ENCODE measurements at places on chromosomes 3 and 15.

DNA sequence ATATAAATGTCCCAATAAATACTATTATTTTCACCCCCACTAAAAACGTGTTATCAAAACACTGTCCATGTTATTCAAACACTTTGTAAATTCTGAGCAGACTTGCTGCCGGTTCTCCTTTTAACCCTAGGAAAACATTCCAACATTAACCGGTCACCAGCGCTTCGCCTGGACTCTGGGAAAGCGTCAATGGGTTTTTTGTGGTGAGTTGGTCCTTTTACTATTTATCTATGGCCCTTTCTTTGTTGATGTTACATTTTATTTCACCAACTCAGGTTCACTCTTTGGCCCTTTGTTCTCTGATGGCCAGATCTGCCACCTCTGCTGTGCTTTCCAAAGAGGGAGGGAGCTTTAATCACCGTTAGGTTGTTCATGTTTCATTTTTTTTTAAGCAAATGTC lies 4.1 kb upstream of the EOMES start:
- no peak for DNase-seq

- no peak for DNase-seq
Observed at GRCh38 chr3:87062685-87063084, 71.7 kb upstream of the VGLL3 start.

GRCh38 chr15:92893200-92893599 lies 6.9 kb upstream of the CHD2 start:
- no peak for DNase-seq

DNA sequence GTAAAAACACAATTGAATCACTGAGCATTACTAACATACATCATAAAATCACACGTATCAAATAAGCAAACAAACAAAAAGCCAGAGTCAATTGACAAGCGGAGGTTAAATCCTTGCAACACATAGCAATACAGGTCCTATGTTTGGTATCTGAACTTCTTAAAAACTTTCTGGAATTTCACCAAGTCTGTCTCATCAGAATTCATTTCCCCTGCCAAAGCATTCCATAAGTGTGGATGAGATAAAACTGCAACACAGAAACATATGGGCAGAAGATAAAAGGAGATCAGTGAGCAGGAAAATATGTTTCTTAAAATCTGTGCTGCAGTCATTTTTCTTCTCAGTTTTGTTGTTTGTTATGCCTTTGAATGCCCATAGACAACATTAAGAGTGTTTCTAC lies 1155.5 kb downstream of the TBL1XR1 start:
- DNase-seq = no peak

GRCh38 chr3:127307112-127307835 lies 19.4 kb upstream of the PRR20G start:
- no peak for DNase-seq

DNA sequence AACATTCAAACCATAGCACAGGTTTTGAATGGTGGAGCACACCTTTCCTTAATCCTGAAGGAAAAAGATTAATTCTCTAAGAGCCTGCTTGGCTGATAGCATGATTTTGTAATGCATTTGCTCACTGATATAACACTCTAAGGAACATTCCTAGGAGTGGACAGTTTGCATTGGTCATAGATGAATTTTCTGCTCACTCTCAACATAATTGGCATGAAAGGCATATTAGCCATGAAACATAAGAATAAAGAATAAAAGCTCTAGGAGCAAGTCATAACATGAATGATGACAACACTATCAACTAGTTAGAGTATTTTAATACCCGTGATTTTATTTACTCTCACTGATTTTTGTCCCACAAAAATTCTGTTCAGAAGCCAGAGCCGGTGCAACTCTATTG lies 34.3 kb upstream of the LRTM1 start:
- no peak for DNase-seq

- no peak for DNase-seq
Observed at GRCh38 chr3:55288657-55289056, 198.4 kb downstream of the WNT5A start.

- DNase-seq = no peak
Observed at GRCh38 chr15:36688310-36689011, 109.0 kb downstream of the CDIN1 start.

GRCh38 chr3:126680667-126681055 lies 23.4 kb upstream of the CHCHD6 start:
- DNase-seq = no peak

GRCh38 chr3:159848348-159849118 lies 140.1 kb upstream of the IL12A start:
- no peak for DNase-seq

DNA sequence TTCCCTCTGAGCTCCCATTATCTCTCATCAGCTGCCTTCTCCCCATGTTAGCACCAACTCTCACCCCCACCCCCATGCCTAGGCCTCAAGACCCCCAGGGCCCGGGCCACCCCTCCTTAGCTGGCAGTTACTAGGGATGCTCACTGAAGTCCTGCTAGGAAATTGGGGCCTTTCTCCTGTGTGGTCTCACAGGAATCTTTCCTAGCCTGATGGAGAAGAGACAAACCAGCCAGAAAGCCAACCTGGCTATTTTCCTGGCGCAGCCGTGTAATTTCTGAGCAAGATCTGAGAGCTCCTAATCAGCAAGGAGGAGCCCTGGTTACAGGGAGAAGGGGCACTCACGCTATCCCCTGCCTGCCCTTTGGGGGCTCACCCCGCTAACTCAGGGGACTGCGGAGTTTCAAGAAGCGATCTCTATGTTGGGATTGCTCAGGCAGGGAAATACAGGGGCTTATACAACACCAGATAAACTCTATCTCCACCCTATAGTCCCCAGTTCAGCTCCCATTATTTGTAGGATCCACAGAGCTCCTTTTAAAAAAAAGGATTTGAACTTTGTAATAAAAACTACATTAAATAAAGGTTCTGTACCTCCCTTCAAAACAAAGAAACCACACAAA lies 25.2 kb downstream of the NR2F2 start:
- no peak for DNase-seq

- DNase-seq = no peak
Observed at GRCh38 chr3:116971531-116971930, 262.0 kb downstream of the TUSC7 start.

GRCh38 chr3:121748680-121749275 lies 763 bp downstream of the GOLGB1 start:
- no peak for DNase-seq

- DNase-seq = no peak
Observed at GRCh38 chr3:122167630-122168029, 15.8 kb upstream of the CASR start.

GRCh38 chr3:132209855-132210254 lies 107.4 kb upstream of the ACP3 start:
- DNase-seq = no peak

- DNase-seq = no peak
Observed at GRCh38 chr3:107683447-107683846, 160.7 kb downstream of the BBX start.

DNA sequence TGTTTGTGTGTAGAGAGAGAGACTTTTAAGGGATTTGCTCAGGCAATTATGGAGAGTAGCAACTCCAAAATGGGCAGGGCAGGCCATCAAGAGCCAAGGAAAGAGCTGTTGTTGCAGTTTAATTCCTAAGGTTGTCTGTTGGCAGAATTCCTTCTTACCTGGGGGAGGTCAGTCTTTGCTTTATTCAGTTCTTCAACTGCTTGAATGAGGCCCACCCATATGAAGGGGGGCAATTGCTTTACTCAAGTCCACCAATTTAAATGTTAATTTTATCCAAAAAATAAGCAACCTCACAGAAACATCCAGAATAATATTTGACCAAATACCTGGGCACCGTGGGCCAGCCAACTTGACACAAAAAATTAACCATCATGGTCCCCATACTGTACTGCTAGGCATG lies 137.7 kb upstream of the KLHL25 start:
- DNase-seq = no peak

- no peak for DNase-seq
Observed at GRCh38 chr3:69409831-69410230, 23.9 kb upstream of the FRMD4B start.

- DNase-seq = no peak
Observed at GRCh38 chr3:184656829-184657681, 54.8 kb downstream of the MAGEF1 start.

DNA sequence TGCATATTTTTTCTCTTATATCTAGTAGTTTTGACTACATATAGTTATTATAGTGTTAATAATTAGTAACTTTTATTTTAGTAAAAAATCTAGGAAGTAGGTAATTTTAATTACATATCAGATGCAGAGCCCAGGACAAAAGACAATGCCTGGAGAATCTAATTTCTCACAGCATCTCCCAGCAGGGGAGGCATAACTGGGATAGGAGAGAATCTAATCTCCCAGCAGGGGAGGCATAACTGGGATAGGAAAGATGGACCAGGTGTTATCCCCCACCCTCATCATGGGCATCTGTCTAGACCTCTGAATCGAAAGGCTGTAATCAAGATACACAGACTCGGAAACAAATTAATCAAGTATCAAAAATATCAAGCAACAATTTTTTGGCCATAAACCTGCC lies 58.2 kb downstream of the OSTN start:
- no peak for DNase-seq

DNA sequence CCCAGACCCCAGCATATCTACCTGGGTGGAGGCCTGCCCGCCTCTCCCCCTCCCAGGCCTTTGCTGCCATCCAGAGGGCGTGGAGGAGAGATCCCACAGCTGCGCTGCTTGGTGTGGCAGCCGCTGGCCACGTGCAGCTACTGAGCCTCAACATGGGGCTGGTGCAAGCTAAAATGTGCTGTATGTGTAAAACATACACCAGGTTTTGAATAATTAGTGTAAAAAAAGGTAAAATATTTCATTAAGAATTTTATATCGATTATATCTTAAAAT lies 95.8 kb downstream of the SEC22A start:
- no peak for DNase-seq

Measured in SHP77 treated with DMSO at 0.1 percent for 48 hours (cell line).